Thymus (tissue), 14 donors: ENCODE measurements at places on chromosomes 5 and 9.
A peak's percentile ranks its signal among the peaks of the same experiment; 100 is the strongest.

- DNase-seq: no peak
- H3K27ac ChIP-seq: no peak overlapping the region
- no peaks in the 10 kb centered on the region for H3K4me1 ChIP-seq
- H3K27me3 ChIP-seq: no peaks in the 10 kb centered on the region
Measured at GRCh38 chr5:121573721-121574382, 277.8 kb upstream of the FTMT start.

DNA sequence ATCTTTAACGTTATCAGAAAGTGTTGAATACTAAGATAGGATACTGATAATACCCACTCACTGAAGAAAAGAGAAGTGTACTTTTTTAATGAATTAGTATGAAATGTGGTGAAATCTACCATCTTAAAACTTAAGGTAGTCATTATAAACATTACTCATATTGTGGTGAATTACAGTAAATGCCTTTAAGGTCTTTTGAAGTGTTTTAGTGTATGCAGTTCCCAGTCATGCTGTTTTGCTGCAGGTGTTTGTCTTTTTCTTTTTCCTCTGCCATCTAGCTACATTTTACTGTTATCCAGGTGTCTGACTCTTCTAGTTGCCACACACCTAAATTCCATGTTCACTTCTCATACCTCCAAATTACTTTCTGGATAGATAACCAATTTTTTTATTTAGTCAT lies 72.6 kb downstream of the ERMP1 start:
- DNase-seq: peak; percentile 13
- no peak overlapping the region for H3K4me3 ChIP-seq
- peaks cover 11% of the 10 kb centered on the region for H3K4me1 ChIP-seq
- H3K36me3 ChIP-seq: peaks cover 30% of the 10 kb centered on the region

GRCh38 chr9:98214811-98215210 lies 22.4 kb upstream of the CORO2A start:
- DNase-seq: no peak
- no peaks in the 10 kb centered on the region for H3K4me1 ChIP-seq
- H3K4me3 ChIP-seq: no peak overlapping the region
- H3K36me3 ChIP-seq: peaks cover 9% of the 10 kb centered on the region
- no peak overlapping the region for H3K27ac ChIP-seq

DNA sequence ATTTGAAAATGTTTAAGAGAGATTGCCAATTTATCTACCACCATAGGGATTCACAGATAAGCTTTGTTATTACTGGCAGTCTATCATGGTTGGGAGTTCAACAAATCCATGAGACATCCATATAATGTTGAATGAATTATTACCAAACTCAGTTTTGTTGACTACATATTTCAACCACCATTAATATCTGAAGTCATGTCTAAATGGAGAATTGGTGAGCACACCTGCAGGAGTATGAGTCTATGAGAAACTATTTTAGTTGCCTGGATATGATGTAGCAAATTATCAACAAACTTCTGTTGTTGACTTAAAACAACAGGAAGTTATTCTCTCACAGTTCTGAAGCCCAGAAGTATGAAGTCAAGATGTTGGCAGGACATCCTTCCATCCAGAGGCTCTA lies 126.8 kb upstream of the FBXL7 start:
- no peak overlapping the region for H3K27ac ChIP-seq
- H3K4me1 ChIP-seq: no peaks in the 10 kb centered on the region
- no peaks in the 10 kb centered on the region for H3K36me3 ChIP-seq
- no peaks in the 10 kb centered on the region for H3K27me3 ChIP-seq
- DNase-seq: no peak

DNA sequence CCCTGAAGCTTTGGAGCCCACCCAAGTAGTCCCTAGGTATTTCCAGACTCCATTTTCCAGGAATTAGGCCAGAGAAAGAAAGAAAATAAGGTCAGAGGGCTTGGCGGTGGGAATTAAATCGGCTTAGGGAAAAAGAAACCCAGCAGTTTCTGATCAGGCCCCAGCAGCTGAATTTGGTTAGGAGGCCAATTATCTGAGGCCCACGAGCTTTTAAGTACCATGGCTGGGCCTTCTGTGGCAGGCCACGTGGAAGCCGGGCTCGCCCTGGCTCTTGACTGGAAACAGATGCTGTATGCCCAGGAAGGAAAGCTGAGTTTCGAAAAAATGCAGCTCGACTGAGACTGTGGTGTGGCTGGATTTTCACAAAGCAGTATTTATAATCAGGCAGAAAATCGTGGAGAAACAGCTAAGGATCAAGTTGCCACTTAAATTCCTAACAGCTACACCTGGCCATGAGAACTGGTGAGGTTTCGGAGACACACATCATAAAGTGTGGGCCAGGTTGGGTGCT lies 75.1 kb upstream of the PANK3 start:
- H3K27me3 ChIP-seq: no peaks in the 10 kb centered on the region
- no peaks in the 10 kb centered on the region for H3K36me3 ChIP-seq
- H3K4me3 ChIP-seq: no peak overlapping the region
- H3K4me1 ChIP-seq: no peaks in the 10 kb centered on the region

GRCh38 chr5:169873642-169874041 lies 106.7 kb downstream of the INSYN2B start:
- peaks cover 6% of the 10 kb centered on the region for H3K36me3 ChIP-seq
- DNase-seq: no peak
- no peak overlapping the region for H3K27ac ChIP-seq

- H3K36me3 ChIP-seq: peaks cover 5% of the 10 kb centered on the region
- no peaks in the 10 kb centered on the region for H3K4me1 ChIP-seq
- H3K4me3 ChIP-seq: no peak overlapping the region
- H3K27me3 ChIP-seq: no peaks in the 10 kb centered on the region
- no peak overlapping the region for H3K27ac ChIP-seq
Measured at GRCh38 chr5:95884017-95884325, 61.4 kb upstream of the GLRX start.

DNA sequence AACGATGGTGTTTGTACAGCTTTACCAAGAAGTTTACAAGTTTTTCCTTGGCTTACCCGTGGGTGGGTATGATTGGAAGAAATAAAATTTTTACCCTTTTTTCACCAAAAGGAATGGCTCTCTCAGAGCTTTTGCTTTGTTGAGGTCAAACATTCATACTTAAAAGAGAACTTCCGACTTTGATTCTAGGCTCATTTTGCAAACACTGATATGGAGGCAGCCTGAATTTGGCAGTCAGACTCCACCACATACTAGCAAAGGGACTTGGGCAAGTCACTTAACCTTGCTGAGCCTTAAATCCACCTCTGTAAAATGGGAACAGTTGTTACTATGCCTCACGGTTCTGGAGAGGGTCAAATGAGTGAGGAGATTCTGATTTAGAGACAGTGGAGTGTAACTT lies 153.5 kb downstream of the PRKACG start:
- no peak for DNase-seq
- no peak overlapping the region for H3K27ac ChIP-seq
- no peaks in the 10 kb centered on the region for H3K4me1 ChIP-seq
- no peaks in the 10 kb centered on the region for H3K27me3 ChIP-seq

- H3K27me3 ChIP-seq: no peaks in the 10 kb centered on the region
- H3K36me3 ChIP-seq: no peaks in the 10 kb centered on the region
- H3K4me3 ChIP-seq: no peak overlapping the region
Measured at GRCh38 chr9:22173908-22174307, 164.8 kb upstream of the CDKN2B start.

DNA sequence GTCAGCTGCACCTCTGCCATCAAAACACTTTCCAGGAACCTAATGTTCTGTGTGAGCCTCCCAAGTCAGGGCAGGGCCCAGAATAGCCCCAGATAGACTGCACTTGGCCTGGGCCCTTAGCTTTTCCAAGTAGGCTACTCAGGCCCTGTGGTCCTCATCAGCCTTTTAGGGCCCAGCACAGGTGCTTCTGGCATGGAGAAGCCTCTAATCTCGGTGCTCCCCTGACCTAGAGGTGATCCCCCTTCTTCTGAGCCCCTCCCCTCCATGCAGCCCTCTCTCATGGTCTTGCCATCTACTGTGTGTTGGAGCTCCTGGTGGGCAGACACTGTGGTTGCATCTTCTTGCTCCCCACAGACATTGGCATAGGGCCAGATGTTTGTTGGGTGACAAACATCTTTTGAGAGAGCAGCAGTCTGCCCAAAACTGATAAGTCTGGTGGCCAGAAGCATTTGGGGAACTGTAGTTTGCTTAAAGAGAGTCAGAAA lies 28.1 kb downstream of the FRMPD1 start:
- peak; percentile 2 for DNase-seq
- H3K4me3 ChIP-seq: no peak overlapping the region
- no peaks in the 10 kb centered on the region for H3K36me3 ChIP-seq

DNA sequence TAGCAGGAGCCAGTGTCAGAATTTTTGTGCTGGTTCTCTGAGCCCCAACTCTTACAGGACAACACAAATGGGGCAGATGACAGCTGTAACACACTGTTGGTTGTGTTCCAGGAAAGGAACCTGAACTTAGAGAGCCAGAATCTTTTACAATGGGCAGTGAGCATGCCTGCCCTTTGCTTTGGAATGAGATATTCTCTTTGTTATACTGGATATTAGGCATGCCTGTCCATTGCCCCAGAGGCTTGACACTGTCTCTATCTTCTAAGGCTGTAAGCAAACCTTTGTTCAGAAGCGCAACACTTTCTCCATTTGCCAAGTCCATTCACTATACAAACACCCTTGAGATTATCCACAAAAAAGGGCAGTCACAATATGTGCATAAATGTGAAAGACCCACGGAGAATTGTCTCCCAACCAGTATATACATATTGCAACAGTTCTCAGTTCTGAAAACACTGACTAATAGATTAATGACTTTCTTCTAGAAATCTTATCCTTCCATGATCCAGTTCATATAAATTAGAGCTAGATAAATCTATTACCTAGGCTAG lies 26.3 kb upstream of the CEP120 start:
- no peak overlapping the region for H3K27ac ChIP-seq
- no peak for DNase-seq
- H3K4me3 ChIP-seq: no peak overlapping the region
- no peaks in the 10 kb centered on the region for H3K36me3 ChIP-seq

- H3K4me1 ChIP-seq: no peaks in the 10 kb centered on the region
- H3K27me3 ChIP-seq: peaks cover 16% of the 10 kb centered on the region
- no peaks in the 10 kb centered on the region for H3K36me3 ChIP-seq
- DNase-seq: no peak
- H3K27ac ChIP-seq: no peak overlapping the region
Measured at GRCh38 chr9:88979021-88979420, 12.2 kb upstream of the S1PR3 start.

- peak overlapping the region; percentile 37 for H3K4me3 ChIP-seq
- no peaks in the 10 kb centered on the region for H3K36me3 ChIP-seq
- H3K4me1 ChIP-seq: no peaks in the 10 kb centered on the region
- no peak for DNase-seq
Measured at GRCh38 chr9:129568560-129569501, 52.1 kb downstream of the C9orf50 start.

DNA sequence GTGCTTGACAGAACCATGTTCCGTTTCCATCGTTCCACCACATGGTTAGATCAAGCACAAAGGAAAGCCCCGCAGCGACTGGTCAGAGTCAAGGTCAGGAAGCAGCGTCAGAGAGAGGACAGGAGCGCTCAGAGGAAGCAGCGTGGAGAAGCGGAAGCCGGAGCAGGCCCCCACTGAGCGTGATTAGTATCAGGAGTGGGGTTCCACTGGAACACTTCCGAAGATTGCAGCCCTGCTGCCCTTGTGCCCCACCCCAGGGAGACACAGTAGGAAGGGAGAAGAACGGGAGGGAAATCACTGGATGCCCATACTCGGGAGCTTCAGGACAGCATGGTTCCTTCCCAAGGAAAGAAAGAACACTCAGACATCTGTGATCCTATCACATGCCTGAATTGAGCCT lies 189.0 kb upstream of the PANK3 start:
- no peak overlapping the region for H3K4me3 ChIP-seq
- DNase-seq: no peak
- H3K4me1 ChIP-seq: no peaks in the 10 kb centered on the region
- H3K27ac ChIP-seq: no peak overlapping the region

DNA sequence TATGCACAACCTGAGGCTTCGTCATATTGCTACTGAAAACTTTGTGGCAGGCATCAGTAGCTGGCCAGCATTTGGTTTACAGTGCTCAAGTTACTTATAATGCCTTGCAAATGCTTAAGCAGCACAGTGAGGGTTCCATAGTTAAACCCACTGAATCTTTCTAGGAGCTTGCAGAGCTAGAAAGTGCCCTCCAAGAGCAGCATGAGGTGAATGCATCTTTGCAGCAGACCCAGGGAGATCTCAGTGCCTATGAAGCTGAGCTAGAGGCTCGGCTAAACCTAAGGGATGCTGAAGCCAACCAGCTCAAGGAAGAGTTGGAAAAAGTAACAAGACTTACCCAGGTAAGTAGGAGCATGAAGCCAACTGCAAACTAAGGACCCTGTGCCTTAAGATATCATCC lies 60.9 kb downstream of the CNTRL start:
- H3K4me3 ChIP-seq: no peak overlapping the region
- H3K4me1 ChIP-seq: peaks cover 13% of the 10 kb centered on the region
- H3K36me3 ChIP-seq: peaks cover 62% of the 10 kb centered on the region
- H3K27me3 ChIP-seq: no peaks in the 10 kb centered on the region
- no peak for DNase-seq

- no peak overlapping the region for H3K4me3 ChIP-seq
- H3K27me3 ChIP-seq: no peaks in the 10 kb centered on the region
- H3K27ac ChIP-seq: no peak overlapping the region
- H3K4me1 ChIP-seq: no peaks in the 10 kb centered on the region
- DNase-seq: no peak
Measured at GRCh38 chr9:137787786-137788505, 89.6 kb upstream of the CACNA1B start.

DNA sequence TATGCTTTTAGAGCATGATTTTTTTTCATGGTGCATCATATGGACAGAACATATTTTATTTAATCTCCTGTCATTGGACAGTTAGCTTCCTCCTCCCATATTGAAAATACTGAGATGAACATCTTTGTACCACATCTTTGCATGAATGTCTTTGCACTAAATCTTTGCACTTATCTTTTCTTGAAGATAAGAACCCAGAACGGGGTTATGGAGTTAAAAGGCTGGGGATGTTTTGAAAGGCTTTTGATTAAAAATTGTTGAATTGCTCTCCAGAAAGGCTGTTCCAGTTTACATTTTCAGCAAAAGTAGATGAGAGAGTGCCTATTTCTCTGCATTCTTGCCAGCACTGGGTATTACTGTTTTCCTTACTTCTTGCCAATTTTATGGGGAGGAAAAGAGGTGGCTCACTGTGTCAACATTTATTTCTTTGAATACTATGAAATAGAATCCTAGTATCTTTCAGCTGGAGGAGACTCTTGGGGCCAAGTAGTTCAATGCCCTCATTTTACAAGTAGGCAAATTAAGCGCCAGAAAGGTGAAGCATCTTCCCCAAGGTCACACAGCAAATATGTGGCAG lies 7.2 kb downstream of the NCS1 start:
- no peaks in the 10 kb centered on the region for H3K27me3 ChIP-seq
- no peak overlapping the region for H3K4me3 ChIP-seq
- H3K4me1 ChIP-seq: no peaks in the 10 kb centered on the region
- no peak for DNase-seq
- H3K27ac ChIP-seq: no peak overlapping the region
- H3K36me3 ChIP-seq: no peaks in the 10 kb centered on the region
